ENCODE measurements at places on chromosomes 7 and 10.

DNA sequence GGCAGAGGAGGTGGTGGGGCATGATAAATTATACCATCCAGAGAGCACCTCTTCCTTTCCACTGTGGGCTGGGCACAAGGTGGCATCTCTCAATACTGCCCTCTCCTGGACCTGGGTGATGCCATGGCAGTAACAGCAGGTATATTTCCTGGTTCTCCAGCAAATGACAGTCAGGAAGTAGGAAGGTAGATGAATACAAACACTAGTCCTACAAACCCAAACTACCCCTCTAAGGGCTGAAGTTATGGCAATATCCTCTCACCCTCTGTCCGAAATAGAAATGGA lies 1004.9 kb downstream of the KCNMA1 start:
- peak; percentile 4 for DNase-seq

- DNase-seq = no peak
Measured at GRCh38 chr10:112724404-112724991, 225.5 kb upstream of the TCF7L2 start.

- no peak for DNase-seq
Measured at GRCh38 chr10:126253611-126253998, 134.7 kb downstream of the ADAM12 start.

DNA sequence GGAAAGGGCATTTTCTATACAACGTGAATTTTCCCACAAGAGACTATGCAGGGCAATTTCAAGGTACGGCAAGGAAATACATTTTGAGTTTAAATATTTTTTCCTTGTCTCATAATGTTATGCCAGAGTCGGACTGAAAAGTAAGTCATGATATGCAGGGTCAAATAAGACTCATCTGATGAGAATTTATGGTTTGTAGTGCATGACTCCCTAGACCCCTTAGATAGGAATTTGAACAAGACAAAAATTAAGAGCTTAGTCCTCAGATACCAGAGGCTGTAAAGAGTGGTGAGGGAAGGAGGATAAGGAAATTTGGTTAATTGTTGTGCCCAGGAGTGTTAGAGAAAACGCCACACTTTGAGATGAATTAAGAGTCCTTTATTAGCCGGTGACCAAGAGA lies 616.6 kb downstream of the XPNPEP1 start:
- DNase-seq = no peak

- no peak for DNase-seq
Measured at GRCh38 chr10:28359334-28359733, 56.5 kb upstream of the MPP7 start.

- DNase-seq = no peak
Measured at GRCh38 chr7:102898532-102898859, 14.3 kb upstream of the LRRC17 start.

DNA sequence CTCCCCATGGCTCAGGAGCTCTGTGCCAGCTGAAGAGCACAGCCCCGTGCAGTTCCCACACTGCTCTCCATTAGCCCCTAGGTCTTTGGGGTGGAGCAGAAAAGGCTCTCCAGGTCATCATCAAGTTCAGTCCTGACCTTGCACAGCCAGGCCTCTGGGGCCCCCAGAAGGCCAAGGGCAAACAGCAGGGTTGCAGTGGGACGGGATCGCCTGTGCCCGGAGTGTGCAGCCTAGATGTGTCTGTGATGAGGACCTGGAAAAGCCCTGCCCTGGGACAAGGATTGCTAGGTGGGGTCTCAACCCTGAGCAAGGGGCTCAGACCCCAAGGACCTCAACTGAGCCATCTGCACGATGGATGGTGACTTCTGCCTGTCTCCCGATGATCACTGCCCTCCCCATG lies 549 bp downstream of the INMT start:
- DNase-seq = no peak

DNA sequence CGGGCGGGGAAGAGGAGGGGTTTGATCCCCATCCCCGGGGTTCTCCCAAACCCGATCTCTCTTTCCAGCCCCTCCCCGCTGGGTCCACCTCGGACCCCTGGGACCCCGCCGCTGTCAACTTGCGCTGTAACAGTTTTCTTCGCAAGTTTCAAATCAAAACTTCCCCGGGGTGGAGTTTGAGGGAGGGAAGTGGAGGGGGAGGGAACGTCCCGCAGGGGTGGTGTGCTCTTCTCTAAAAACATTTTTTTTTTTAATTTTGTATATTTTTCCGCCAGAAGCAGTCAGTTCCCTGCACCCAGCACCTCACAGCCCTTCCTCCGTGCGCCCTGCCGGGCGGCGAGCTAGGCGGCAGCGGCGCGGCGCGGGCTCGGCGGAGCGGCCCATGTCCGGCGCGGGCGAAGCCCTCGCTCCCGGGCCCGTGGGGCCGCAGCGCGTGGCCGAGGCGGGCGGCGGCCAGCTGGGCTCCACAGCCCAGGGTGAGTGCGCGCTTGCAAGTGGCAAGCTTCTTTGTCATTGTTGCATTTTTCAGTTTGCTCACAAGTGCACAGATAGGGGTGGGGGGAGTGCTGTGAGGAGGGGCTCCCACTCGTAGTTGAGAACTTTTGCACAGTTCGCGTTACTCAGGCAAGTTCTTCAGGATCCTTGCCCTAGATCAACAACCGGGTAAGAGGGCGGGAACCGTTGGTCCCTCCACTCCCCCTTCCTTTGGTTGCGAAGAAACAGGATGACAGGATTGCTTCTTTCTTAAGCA lies 933 bp downstream of the MDFIC start:
- peak; percentile 64 for DNase-seq

DNA sequence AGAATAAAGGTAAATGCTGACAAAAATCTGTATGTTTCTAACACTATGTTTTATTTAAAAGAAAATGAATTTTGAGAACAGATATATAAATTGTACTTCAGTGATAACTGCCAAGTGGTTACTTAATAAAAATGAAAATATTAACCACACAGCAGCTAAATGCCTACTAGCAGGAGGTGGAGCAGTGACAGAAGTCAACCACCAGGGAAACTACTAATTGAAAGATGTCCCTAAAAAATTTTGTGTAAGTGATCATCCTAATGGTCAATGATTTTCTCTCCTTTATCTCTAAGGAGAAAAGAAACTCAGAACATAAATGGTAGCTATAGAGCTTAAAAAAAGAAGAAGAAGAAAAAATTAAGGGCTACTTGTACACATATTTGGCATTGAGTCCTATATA lies 22.9 kb downstream of the WNT16 start:
- DNase-seq = no peak

GRCh38 chr10:94149702-94150101 lies 156.0 kb downstream of the PLCE1 start:
- no peak for DNase-seq

GRCh38 chr10:104548090-104548489 lies 93.0 kb upstream of the SORCS3 start:
- no peak for DNase-seq

DNA sequence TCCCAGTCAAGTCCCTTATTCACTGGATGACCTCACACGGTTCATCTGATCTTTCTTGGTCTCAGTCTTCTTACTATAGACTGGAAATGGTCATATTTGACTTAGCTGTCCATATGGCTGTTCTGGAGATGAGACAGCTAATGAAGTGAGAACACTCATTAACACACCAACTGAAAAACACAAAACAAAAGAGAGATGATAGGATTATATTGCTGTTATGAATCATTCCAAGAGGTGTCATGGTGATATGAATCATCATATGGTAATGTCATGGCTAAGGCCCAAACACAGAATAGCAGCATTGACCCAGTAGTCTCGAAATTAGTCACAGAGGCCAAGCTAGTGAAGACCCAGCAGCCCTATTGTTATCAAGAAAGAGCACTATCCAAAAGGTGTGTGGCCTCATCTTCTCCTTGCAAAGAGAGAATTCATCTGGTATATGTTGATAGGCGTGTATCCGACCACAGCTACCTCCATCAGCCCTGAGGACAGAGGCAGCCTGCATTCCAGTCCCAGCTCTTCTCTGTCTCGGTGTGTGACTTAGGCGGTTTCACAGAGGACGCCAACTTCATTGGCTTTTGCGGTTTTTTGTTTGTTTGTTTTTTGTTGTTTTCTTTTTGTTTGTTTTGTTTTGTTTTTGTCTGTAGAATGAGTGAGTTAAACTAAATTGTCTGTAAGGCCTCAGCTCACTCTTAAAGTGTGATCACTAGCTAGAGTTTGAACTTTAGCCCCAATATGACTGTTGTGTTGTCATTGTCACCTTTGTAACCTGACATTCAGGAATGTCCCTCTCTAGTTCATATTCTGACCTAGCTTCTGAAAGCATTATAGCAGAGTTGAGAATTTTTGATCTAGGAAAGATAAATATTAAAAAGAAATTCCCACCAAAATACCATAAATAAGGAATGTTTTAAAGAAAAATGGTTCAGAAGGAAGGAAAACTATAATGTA lies 97.4 kb upstream of the PDCD4 start:
- DNase-seq = peak; percentile 78

GRCh38 chr10:79356104-79356503 lies 8.8 kb downstream of the PPIF start:
- DNase-seq = no peak

DNA sequence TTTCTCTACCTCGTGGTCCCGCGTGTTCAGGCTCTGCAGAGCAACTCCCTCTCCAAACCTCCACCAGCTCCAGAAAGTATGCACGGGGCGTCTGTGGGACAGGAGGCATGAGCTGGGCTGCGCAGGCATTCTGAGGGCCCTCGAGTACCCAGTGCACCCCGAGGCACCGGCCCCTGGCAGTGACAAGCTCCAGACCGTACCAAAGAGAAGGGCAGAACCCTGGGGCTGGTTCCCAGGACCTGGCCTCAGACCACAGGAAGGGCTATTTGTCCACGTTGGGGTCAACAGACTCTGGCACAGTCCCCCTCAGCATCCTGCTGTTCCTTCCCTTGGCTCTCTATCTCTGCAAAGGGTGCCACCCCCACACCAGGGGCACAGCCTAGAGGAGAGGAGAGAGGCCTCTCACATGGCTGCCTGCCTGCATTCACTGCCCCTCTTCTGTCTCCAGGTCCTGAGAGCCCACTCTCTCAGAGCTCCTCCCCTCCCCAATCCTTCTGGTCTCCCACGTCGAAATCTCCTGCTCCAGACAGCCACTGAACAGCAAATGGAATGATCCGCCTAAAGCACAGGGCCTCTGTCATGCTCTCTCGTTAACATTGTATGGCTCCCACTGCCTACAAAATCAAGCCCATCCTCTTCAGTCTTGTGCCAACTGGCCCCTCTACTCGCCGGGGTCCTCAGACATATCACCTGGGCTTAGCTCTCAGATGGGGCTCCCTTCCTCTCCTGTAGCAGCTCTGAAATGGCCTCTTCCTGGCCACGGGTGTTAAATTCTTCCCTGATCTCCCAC lies 96.3 kb downstream of the OAT start:
- no peak for DNase-seq

DNA sequence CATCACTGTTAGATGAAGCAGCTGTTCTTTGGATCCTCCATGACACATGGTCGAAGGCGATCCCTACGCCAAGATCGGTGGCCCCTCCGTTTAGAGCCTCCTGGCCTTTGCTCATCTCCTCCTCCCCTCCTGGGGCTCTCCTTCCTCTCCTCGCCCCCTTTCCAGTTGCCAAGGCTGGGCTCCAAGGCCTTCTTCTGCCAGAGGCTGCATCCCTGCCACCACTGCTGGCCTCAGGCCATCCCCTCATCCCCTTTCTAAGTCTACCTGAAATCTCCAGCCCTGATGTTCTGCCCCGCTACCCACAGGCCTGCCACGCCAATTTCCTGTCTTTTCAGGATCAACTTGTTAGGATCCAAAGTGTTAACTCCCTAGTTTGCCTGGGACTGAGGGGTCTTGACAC lies 265.1 kb upstream of the ZMIZ1 start:
- no peak for DNase-seq

DNA sequence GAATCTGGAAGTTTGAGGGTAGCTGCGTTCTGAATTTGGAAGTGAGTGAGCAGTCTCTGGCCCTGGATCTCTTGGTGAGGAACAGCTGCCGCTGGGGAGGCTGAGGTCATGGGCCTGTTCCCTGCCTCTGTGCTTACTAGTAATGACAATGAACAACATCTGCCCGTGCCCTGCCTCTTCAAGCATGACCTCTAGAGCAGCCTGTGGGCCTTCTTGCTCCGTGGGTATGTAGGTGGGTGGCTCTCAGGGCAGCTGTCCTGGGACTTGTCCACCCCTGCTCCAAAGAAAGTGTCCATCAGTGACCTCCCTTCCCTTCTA lies 186.2 kb downstream of the CXCL12 start:
- DNase-seq = no peak

DNA sequence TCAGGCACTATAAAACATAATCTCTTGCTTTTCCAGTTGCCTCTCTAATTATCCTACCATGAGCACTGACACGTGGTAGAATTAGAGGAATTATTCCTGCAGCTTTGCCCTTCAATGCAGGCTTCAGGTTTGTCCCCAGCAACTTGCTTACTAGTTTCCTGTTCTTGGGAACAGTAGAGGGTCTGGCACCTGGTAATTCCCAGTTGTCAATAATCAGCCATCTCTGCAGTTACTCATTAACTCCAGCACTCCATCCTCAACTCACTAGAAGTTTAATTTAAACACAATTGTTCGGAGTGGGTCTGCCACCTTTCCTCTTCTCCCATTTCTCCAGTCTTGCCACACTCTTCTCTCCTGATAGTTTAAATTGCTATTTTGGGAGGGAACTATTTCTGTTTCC lies 324.3 kb upstream of the KIAA1217 start:
- no peak for DNase-seq

- no peak for DNase-seq
Measured at GRCh38 chr7:137245890-137246289, 97.6 kb downstream of the PTN start.

- DNase-seq = no peak
Measured at GRCh38 chr7:84822941-84823510, 363.8 kb downstream of the SEMA3D start.

DNA sequence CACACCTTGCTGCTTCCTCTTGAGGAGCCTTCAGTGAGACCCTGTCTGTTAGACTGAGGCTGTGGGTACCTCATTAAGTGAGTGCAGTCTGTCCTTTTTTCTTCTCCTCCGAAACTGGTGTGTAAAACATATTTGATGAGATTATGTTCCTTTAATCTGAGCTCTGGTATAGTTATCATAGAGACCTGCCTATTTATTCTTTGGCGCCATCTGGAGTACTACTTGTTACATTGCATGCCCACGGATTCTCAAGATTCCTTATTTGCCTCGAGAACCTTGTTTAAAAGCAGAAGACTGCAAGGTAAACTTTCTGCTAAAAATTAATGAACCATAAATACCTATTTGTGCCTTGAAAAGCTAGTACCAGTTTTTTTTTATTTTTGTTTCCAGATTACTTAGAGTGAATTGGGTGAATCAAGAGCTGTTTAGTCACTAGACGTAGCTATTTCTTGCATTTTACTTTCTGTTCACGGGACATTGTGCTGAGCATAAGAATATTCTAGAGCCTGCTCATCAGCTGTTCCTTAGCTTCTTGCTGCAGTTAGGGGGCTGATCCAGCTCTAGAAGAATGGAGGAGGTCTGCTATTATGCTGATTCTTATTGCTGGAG lies 16.9 kb upstream of the STMP1 start:
- DNase-seq = peak; percentile 24

DNA sequence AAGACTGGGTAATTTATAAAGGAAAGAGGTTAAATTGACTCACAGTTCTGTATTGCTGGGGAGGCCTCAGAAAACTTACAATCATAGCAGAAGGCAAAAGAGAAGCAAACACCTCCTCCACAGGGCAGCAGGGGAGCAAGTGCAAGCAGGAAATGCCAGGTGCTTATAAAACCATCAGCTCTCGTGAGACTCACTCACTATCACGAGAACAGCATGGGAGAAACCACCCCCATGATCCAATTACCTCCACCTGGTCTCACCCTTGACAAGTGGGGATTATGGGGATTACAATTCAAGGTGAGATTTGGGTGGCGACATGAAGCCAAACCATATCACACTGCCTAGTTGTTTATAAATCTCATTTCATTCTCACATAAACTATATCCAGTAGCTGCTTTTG lies 28.0 kb upstream of the CPN1 start:
- DNase-seq = peak; percentile 7
